ENCODE measurements at places on chromosomes 4 and X.

DNA sequence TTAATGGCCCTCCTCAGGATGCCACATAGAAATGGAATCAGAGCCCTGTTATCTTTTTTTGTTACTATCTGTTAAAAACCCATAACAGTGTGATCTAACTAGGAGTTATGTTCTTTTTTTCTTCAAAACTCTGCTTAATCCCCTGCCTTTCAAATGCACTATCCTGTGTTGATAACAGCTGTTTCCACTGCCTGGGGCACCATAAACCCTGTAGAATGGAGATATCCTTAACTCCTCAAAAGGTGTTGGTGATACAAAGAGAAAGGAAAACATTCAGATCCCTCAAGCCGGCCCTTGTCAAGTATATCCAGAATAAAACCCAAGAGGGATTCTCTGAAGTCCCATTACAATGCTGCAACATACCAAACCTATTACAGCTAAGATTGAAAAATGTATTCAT lies 108.6 kb downstream of the ACTRT1 start:
- DNase-seq: no peak

DNA sequence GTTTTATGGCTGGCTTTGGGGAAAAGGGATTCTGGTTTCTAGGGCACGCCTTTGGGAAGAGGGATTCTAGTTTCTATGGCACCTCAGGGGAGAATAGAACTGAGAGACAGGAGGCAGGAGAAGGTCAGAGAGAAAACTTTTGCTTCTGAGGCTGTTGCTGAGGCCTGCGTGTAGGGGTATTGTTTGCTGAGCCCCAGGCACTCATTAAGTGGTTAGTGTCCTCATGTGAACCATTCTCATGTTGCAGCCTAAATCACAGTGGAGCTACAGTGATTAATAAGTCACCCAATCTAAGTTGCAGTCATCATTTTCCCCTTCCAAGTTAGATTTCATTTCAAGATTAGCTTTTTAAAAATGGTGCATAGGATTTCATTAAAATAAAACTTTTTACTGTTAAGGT lies 29.0 kb downstream of the VCX3A start:
- DNase-seq: no peak

DNA sequence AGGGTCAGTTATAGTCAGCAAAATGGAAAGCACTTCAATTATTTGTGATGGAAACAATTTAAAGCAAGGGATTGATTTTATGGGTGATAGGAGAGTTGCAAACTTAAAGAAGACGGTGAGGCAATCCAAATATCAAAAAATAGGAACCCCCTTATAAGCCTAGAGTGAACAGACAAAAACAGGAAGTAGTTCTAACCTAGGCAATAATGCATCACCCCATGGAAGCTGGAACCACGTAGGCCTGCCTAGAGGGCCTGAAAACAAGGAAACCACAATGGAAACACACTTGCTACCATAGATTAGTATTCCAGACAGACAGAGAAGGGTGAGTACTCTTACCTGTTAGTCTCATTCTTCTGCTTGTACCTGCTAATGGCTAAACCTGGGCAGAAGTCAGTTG lies 13.5 kb upstream of the GK2 start:
- DNase-seq: no peak

DNA sequence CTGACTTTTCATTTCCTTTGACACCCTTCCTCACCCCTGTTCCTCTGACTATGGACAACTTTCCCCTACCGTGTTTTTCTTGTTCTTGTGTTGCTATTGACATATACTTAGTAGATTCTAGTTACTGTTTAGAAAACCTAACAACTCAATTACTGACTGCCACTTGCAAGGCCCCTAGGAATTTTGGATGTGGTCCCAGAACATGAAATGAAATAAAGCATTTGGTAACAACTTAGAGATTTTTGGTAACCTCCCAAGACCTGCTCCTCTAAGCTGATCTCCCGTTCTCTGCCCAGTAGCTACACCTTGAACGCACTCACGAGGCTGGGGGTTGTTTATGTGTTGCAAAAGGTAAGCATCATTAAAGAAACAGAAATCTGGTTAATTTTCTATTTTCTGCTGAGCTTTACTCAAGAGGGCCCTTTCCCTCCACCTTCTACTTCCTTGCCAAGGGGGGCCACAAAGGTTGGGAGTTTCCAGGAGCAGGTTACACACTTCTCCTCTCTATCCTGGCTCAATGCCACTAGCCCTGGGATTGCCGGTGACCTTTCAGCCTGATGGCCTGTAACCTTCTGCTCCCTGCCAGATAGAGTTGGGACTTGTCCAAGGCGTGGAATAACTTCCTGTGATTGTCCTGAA lies 20.5 kb downstream of the GAB3 start:
- DNase-seq: no peak

GRCh38 chr4:24850674-24851073 lies 55.3 kb downstream of the SOD3 start:
- DNase-seq: no peak

DNA sequence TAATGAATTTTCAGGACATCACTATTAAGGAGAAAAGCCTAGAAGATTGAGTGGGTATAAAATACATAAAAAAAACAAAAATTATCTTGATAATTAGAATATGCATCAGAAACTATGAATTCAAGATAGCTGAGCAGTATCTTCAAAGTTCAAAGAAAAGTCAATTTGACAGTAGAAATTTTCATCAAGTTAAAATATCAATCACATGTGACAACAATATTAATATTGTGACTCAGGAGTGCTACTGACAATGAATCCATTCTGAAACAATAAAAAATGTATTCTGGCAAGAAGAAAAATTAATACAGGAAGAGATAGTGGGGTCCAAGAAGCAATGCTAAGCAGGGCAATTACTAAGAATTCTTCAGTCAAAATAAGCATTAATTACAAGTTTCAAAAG lies 151.9 kb upstream of the GLRA2 start:
- DNase-seq: no peak

DNA sequence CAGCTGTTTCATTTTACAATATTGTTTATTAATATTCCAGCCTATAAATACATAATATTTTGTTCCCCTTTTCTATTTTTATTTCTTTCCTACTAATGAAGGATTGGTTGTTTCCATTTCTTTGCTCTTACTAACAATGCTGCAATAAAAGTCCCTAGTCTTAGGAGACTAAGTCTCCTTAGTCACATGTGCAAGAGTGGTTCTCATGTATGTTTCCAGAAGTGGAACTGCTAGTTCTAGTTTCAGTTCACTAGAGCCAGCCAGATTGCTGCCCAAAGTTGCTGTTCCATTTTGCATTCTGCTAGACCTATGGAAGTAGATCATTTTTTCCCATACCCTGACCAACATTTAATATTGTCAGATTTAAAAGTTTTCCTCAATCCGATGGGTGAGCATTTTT lies 44.3 kb downstream of the CNGA1 start:
- no peak for DNase-seq

- no peak for DNase-seq
Measured at GRCh38 chr4:19095491-19096046, 1074.0 kb upstream of the LCORL start.

Data from SHP77 (cell line).